ENCODE measurements at places on chromosomes 3 and 15.

DNA sequence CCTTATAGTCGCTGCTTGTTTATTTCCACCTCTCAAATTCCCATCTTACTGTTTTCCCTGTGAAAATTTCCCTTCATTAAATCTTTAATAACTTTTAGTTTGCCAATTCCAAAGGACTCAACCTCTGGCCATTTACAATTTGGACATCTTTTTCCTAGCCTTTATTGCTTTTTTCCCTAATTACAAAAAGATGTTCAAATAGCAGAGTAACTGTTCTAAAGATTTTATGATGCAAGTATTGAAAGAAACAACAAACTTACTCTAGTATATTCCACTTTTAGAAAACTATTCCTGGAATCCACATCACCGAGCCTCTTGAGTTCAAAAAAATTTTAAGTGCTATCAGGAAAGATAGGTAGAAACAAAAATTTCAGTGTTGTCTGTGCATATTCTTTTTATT lies 174.1 kb upstream of the UBE2E2 start:
- no peak for DNase-seq

GRCh38 chr3:12679468-12679867 lies 15.6 kb upstream of the RAF1 start:
- no peak for DNase-seq

- no peak for DNase-seq
Observed at GRCh38 chr3:194584866-194585265, 48.4 kb downstream of the TMEM44 start.

- no peak for DNase-seq
Observed at GRCh38 chr3:63964681-63965485, 52.7 kb upstream of the SCAANT1 start.

DNA sequence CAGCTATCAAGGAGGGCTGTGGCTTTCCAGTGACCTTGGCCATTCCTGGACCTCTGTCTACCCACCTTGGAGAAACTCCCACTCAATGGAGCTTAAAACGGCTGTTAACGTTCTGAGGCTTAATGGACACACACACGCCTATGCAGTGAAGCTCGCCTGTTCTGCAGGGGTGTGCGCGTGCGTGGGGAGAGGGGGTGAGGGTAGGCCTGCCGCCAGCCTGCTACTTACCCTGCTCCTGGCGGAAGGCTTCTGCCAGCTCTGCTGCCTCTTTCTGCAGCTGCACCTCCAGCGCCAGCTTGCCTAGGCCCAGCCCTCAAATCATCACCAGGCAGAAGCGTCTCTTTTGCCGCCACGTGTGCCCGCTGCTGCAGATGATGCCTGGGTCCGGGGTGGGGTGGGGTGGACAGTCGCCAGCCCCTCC lies 23.2 kb upstream of the PARL start:
- no peak for DNase-seq

DNA sequence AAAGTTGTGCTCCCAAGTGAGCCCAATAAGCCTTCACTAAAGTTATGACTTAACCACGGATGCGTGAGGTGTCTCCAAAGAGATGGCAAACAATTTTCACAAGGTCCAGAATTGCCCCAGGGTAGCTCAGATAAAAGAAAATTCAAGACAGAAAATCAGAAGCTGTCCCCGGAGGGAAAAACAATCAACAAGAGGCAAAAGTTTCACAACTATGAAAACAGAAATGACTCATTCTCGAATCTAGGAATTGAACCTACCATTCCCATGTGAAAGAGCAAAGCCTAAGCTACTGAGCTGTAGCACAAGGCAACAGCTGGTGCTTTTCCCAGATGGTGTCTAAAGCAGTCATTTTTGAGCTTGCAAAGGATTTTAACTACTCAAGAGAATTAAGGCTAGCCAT lies 33.5 kb upstream of the MKRN3 start:
- no peak for DNase-seq
